ENCODE measurements at places on chromosomes 2 and 18.

DNA sequence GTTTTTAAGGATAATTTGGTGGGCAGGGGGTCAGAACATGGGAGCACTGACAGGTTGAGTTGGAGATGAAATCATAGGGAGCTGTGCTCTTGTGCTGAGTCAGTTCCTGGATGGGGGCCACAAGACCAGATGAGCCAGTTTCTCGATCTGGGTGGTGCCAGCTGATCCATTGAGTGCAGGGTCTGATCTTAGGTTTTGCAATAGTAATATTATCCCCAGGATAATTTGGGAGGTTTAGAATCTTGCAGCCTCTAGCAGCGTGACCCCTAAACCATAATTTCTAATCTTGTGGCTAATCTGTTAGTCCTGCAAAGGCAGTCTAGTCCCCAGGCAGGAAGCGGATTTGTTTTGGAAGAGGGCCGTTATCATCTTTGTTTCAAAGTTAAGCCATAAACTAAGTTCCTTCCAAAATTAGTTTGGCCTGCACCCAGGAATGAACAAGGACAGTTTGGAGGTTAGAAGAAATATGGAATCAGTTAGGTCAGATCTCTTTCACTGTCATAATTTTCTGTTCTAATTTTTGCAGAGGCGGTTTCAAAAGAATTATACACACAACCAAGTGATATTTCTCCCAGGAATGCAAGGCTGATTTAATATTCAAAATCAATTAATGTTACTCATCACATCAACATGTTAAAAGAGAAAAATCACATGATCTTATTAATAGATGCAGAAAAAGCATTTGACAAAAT is 23.0 kb downstream of the DBI start:
- DNase-seq, result no peak

DNA sequence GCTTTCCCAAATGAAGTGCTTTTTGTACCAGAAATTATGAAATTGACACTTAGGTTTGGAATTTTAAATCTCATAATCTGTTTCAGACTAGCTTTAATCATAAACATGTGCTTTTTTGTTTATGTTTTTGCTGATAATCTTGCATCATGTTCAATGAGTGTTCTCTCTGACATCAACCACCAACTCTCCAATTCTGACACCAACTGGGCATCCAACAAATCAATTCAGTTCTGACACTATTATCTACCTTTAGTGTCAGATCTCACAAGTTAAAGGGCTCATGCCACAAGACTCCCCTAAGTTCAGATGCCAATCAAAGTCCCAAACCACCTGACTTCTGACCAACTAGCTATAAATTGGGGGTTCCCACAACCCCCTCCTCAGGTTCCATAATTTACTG is 19.6 kb downstream of the PELI1 start:
- DNase-seq, result no peak

- DNase-seq, result no peak
Observed at GRCh38 chr2:67374949-67375348, 22.2 kb upstream of the ETAA1 start.

GRCh38 chr2:42060718-42061619 is 13.1 kb downstream of the PKDCC start:
- no peak for DNase-seq

- DNase-seq, result no peak
Observed at GRCh38 chr2:95273566-95274290, 521 bp upstream of the PROM2 start.

GRCh38 chr2:6545336-6545735 is 320.4 kb downstream of the CMPK2 start:
- DNase-seq, result no peak

GRCh38 chr2:168015274-168015953 is 232.0 kb downstream of the STK39 start:
- no peak for DNase-seq

DNA sequence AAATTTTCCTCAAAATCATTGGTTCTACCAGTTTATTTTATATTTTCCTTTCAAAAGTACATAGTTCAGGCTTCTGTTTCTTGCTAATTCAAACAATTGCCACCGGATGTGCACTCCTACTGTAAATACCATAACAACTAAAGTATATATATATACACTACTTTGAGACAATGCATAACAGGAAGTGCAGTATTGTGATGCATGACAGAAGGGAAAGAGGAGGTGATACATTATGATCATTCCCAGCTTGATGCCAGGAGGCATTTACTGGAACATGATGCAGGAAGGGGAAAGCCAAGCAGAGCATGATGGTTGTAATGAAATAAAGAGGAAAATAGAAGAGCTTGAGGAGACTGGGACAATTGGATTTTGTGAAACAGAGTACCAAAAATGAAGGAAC is 215.2 kb upstream of the NT5C1B start:
- DNase-seq, result no peak

DNA sequence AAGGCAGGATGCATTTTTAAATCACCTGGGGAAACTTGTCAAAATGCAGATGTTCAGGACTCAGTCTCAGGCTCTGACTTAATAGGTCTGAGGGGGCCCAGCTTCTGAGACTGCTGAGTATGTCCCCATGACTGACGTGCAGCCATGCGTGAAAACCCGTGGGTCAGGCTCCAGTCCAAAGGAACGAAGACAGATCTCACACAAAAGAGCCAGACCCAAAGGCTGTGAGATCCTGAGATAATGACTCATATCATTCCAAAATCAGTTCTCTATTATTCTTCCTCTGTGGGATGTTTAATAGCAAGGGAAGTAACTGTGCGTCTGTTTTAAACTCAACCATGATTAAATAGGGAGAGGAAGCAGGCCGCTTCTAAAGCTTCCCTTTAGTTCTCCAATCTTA is 107.4 kb upstream of the ACAA2 start:
- DNase-seq, result no peak

- no peak for DNase-seq
Observed at GRCh38 chr2:10529611-10530010, 81.5 kb upstream of the ODC1 start.

Data from activated T-cell treated with anti-CD3 and anti-CD28 coated beads for 48 hours (primary cell).